NCI-H524 (cell line): ENCODE measurements at places on chromosomes 1 and 21.

GRCh38 chr1:20180129-20180843 is 5.6 kb upstream of the UBXN10 start:
- DNase-seq = no peak

GRCh38 chr1:28885472-28885877 is 28.9 kb upstream of the EPB41 start:
- DNase-seq = no peak

DNA sequence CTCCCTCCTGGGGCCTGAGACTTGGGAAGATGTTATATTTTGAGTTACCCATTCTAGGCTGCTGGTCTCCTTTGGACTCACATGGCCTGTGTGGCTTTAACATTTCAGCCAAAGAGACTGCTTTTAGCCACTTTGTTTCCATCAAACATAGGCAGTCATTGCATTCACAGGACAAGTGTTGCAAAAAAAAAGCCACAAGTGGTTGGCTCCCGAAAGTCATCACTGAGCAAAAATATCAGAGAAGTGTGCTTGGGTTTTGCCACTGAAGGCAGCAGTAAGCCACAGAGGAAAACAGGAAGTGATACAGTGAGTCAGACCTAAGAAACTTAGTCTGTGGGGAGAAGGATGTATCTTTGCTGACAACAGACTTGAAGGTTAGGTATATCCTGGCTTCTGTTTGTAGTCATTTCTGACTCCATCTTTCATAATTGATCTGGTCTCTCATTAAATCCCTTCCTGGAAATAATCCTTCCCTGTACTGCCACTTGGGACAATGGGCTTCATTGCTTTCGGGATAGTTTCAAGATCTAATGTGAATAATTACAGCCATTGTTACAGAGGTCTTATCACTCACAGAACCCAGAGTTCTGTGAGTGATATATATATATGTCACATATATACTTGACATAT is 80.9 kb downstream of the COLGALT2 start:
- no peak for DNase-seq

DNA sequence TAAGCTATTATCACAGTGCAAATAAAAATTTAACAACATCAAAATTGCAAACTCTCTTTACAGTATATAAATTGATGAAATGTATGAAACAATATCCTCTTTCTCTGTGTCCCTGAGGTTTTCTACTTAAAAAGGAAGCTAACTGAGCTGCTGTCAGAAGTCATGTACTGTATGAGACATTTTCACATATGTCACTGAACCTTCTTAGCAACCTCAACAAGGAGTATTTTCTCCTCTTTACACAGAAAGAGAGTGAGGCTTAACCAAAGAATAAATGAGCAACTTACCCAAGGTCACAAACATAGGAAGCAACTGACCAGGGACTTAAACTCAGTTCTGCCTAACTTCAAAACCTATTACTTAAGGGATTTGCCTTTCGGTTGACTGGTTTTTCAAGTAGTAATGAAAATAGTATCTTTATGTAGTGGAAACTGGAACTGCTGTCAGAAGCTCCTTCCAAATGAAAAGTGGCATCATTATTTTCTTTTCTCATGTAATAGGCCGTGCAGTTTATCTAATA is 288.9 kb downstream of the LRRIQ3 start:
- DNase-seq = no peak

GRCh38 chr1:236107121-236107907 is 35.0 kb upstream of the GPR137B start:
- DNase-seq = no peak

GRCh38 chr1:228169345-228169744 is 3.7 kb downstream of the IBA57 start:
- DNase-seq = no peak

- DNase-seq = no peak
These were observed 175.9 kb downstream of the GREM2 start for GRCh38 chr1:240435996-240436566.

GRCh38 chr1:47340227-47340626 is 6.6 kb downstream of the CMPK1 start:
- DNase-seq = no peak

DNA sequence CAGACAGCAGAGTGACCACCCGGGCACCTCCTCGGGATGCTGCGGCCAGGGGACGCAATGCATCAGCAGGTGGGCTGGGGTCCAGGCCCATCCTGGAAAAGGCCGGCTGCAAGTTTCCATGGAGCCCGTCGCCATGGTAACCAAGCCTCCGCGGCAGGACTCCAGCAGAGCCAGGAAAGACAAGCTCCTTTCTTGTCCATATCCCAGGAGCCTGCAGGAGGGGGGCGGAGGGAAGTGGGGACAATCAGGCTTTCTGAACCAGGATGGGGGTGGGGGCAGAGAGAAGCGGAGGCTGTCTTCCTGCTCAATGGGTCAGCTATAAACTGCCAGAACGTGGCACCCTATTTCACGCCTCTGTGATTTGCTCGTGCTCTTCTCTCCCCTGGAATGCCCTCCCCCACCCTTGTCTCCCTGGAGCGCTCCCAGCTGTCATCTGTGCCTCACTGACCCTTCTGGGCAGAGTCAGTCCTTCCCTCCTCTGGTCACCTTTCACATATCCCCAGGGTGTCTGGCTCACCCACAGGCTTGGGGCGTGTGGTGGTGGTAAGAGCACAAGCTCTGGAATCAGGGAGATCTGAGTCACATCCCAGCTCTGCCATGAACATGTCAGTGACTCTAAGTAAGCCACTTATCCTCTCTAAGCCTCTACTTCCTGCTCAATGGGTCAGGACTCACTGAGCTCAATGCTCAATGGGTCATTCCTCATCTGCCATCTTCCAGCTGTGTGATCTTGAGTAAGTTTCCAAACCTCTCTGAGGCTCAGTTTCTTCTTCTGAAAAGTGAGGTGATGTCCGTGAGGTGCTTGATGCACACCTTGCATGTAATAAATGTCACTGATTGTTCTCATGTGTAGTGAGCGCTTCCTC is 58.9 kb upstream of the LAPTM5 start:
- DNase-seq = peak; percentile 53

DNA sequence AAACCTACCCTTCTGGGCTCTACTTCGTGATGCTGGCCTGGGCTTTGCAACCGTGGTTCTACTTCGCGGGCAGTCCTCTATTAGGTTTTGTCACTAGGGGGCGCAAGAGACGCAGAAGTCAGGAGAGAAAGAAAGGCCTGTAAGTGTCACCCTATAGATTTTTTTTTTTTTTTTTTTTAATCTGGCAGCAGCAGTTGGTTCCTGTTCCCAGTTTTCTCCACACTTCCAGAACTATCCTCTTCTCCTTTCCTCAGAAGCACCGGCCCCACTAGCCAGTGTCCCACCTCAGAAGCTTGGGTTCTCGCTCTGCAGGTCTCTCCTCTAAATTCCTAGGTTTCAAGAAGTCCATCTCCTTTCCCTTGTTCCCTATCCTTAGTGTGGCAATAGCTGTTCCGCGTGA is 9.1 kb upstream of the LCE2D start:
- DNase-seq = peak; percentile 4

- no peak for DNase-seq
These were observed 82.4 kb downstream of the FAF1 start for GRCh38 chr1:50877641-50878040.

DNA sequence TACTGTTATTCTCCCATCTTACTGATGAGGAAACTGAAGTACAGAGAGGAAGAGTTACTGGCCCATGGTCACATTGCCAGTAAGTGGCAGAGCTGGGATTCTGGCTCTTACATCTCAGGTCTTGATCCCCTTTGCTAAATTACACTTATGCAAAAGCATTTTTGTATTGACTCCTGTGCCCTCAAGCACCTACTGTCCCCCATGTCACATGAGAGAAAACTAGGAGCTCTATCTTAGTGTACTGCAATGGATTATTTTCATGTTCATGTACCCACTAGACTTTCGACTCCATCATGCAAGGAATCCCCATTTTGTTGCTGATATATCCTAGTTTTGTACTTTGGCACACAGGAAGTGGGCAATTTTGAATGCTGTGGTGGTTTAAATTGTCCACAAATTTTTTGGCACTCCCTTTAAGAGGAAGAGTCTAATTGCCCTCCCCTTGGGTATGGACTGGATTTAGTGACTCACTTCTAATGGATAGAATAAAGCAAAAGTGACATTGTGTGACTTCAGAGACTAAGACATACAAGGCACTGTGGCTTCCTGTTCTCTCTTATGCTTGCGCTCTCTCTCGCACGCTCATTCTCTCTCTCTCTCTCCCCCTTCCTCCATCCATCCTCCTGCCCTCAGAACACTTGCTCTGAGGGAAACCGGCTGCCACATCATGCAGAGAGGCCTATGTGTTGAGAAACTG is 43.5 kb upstream of the JAK1 start:
- DNase-seq = no peak

DNA sequence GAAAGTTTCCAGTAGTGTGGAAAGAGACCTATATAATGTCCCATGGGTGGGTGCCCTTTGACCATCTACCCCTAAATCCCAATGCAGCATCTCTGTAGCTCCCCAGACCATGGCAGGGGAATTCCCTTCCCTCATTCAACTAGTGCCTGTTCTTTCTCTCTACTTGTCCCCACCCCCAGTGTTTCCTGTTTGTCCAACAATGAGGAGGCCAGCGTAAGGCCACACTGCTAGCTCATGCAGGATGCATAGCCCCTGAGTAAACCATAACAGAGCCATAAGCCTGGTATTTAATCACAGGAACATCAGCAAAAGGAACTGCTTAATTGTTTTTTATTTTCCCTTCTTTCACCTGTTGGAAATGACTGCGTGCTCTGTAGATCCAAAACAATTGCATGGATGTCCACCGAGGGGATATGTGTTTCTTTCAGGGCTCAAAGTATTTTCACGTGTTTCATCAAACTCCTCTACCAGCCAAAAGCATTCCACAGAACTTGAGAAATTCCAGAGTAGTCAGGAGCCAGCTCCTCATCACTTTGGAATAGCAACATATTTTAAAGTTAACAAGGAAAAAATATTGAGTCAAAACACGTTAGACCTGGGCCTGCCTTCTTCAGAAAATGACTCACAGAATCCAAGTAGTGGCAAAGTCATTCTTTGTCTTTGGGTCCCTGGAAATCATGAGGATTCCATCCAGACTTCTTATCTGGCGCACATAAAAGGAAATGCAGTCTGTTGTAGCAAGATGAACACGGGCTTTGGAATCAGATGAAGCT is 162.5 kb upstream of the SGIP1 start:
- no peak for DNase-seq

- DNase-seq = no peak
These were observed 258.0 kb downstream of the LTN1 start for GRCh38 chr21:28734522-28735175.

DNA sequence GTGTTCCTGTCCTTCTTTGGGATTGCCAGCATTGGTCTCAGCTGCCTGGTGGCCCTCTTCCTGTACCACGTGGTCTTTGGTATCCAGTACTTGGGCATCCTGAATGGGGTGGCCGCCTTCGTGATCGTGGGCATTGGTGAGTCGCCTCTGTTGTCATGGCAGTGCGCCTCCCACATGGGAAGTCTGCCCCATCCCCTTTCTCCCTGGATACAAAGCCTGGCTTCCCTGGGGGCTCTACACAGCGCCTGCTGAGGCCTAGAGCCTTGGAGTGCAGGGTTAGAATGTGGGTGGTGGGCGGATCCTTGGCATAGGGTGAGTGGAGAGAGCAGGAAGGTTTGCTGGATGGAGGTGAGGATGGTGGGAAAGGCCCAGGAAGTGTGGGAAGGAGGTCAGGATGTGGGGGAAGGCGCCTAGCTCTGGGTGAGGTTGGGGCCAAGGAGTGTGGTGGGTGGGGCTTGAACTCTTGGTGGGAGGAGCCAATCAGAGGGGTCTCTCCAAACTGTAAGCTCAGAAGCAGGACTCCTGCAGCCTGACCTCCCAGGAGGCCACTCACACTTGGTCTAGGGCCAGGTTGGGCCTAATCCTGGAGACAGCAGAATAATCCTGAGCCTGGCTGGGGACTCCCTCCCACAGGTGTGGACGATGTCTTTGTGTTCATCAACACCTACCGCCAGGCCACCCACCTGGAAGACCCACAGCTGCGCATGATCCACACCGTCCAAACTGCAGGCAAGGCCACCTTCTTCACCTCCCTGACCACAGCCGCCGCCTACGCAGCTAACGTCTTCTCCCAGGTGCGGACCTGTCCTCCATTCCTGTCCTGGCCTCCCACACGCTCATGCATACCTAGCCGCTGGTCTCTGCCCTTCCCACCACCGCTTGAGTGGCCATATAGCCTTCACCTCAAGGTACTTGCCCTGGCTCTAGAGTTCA is 36.7 kb downstream of the DISP3 start:
- no peak for DNase-seq

GRCh38 chr1:187146388-187146787 is 317.6 kb downstream of the PLA2G4A start:
- no peak for DNase-seq

DNA sequence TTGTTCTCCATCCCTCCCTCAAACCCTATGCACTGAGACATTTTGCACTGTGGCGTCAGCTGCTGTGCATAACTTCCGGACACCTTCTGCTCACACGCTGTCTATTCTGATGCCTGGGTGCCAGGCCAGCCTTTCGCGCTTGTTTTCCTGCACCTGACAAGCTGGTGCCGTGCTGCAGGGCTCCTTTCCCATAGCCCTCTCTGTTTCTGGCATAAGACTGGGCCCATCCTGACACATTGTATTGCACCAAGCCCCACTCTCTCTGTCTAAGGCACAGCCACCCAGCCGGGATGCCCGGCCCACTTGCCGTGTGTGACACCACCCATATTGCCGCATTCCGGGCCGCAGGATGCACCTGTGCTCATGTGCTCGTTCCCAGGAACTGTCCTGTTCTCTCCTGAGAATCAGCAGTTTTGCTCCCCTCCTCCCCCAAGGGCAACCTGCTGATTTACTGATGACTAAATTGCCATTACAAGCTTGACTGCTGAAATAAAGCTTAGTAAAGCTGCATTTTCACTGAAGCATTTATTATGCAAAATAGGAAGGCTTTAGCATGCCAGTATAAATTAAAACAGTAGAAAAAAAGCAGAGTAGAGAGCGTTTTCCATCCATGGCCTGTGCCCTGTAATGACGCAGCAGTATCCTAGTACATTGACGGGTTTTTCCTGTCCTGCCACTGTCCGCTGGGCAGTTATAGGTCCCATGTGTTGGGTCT is 88.0 kb downstream of the CD247 start:
- DNase-seq = no peak

DNA sequence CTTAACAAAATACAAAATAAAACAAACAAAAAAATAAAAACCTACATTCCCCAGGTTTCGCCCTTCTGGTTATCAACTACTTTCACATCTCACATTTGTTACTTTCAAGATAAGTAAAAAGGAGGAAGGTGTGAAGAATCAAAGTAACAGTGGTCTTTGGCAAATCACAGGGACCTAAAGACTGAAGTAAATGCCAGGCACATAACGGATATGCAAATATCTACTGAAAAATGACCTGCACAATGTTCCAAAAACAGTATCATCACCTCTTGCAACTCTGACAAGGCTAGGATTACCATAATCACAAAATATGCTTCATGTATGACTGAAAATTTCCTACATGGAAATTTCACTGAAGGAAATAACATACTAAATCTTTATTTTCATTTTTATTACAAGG is 29.3 kb downstream of the COP1 start:
- no peak for DNase-seq

GRCh38 chr1:23667411-23667810 is 24.2 kb upstream of the RPL11 start:
- DNase-seq = no peak

GRCh38 chr1:15756143-15757015 is 2.2 kb upstream of the FBLIM1 start:
- DNase-seq = no peak
